Pulmonary artery endothelial cell (primary cell): ENCODE measurements at places on chromosomes 3 and 15.
A peak's percentile ranks its signal among the peaks of the same experiment; 100 is the strongest.

DNA sequence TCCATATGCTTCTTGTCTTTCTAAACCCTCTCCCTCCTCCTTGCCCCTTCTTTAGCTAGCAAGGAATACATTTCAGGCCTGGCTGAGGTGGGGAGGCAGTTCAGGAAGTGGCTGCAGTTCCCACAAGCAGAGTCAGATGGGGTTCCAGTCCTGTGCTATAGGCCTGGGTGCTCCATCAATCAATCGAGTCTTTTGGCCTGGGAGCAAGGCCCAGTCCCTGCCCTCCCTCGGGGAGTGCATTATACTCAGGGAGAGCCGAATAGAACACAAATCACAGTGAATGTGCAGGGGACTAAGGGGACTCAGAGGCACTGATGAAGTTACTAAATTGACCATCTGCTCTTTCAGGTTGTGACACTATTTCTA lies 58.0 kb upstream of the HERC1 start:
- no peak for DNase-seq

DNA sequence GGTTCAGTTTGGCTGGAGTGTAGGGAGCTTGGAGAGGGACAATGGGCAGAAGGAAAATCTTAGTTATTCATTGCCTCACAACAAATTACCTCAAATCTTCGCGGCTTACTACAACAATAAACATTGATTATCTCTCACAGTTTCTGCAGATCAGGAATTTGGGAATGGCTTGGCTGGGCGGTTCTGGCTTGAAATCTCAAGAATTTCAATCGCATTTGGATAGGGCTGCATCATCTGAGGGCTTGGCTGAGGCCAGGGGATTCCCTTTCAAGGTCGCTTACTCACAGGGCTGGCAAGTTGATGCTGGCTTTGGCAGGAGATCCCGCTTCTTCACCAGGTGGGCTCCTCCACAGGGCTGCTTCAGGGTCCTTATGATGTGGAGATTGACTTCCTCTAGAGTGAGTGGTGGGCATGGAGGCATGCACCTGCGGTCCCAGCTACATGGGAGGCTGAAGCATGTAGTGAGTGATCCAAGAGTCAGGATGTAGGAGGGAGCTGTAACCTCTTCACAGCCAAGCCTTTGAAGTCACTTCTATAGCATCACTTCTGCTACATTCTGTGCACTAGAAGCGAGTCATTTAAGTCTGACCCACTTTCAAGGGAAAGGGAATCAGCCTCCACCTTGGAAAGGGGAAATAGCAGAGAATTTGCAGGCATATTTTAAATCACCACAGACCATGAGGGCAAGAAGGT lies 63.1 kb downstream of the CDC25A start:
- no peak for DNase-seq

- no peak for DNase-seq
These were observed 26.9 kb downstream of the TRIM69 start for GRCh38 chr15:44763187-44763586.

GRCh38 chr15:98796685-98797357 lies 148.5 kb downstream of the IGF1R start:
- no peak for DNase-seq

DNA sequence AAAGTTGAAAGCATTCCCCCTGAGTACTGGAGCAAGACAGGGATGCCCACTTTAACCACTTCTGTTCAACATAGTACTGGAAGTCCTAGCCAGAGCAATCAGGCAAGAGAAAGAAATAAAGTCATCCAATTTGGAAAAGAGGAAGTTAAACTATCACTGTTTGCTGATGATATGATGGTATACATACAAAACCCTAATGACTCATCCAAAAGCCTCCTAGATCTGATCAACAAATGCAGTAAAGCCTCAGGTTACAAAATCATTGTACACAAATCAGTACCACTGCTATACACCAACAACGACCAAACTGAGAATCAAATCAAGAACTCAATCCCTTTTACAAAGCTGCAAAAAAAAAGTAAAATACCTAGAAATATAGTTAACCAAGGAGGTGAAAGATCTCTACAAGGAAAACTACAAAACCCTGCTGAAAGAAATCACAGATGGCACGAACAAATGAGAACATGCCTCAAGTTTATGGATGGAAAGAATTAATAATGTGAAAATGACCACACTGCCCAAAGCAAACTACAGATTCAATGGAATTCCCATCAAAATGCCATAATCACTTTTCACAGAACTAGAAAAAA lies 40.3 kb downstream of the RPL39L start:
- no peak for DNase-seq

- no peak for DNase-seq
These were observed 13.4 kb upstream of the DGKG start for GRCh38 chr3:186375443-186375842.

GRCh38 chr15:100727291-100727851 lies 125.0 kb downstream of the ASB7 start:
- DNase-seq, result no peak

DNA sequence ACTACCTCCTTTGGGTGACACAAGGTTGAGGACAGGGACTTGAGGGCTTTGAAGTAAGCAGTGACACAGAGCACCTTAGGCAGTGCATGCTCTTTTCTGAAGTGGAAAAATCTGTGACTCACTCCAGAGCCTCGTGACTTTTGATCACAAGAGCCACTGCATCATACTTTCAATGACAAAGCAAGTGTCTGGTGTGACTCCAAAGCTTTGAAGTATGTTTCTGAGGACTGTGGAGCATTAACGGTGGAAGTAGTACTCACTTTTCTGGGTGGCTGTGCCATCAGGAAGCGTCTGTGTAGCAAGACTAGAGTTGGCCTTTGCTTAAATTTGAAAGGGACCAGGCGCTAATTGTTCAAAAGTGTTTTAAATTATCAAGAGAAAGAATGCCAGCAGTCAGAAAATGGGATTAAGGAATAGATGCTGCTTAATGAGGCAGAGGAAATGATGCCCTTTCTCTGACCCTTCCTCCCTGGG lies 210.7 kb upstream of the TRIM42 start:
- no peak for DNase-seq

- DNase-seq, result no peak
These were observed 5.2 kb downstream of the LINS1 start for GRCh38 chr15:100596792-100597191.

DNA sequence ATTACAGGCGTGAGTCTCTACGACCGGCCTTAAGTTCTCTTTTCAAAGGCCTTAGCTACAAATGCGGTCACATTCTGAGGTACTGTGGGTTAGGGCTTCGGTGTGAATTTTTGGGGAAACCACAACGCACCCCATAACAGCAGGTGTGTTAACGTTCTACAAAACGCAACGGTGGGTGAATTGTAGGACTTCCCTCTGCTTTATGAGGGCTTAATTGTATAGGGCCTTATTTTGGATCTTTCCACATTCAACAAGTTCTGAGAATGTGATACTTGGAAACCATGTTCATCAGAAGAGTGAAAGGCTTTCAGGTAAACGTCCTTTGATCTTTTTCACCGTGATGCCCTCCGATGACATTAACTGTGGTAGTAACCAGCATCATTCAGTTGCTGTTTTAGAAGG lies 998.6 kb upstream of the CFAP20DC start:
- DNase-seq, result no peak

- peak; percentile 93 for DNase-seq
These were observed 7.8 kb upstream of the SUMF1 start for GRCh38 chr3:4474683-4475490.
